ENCODE measurements at places on chromosomes 3 and 15.
A peak's percentile ranks its signal among the peaks of the same experiment; 100 is the strongest.

DNA sequence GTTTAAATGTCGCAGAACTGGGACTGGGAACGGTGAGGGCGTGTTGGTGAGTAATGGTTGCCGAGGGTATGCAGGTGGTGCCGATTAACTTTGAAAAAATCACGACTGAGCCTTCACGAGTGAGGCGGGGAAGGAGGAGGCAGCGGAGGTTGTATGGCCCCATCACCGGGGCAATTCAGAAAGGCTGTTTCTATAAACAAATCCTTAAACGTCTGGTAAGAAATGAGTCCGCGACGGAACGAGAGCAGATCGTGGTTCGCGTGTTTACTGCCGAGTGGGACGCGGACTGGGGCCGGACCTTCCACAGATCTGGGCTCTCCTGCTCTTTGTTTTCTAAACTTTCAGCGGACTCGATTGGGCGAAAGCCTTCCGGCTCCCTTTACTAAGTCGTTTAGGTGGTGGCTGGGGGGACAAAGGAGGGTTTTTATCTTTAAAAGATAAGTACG is 2.7 kb downstream of the IGF1R start:
- no peak for DNase-seq

GRCh38 chr15:62112616-62113593 is 46.1 kb downstream of the C2CD4A start:
- peak; percentile 81 for DNase-seq

DNA sequence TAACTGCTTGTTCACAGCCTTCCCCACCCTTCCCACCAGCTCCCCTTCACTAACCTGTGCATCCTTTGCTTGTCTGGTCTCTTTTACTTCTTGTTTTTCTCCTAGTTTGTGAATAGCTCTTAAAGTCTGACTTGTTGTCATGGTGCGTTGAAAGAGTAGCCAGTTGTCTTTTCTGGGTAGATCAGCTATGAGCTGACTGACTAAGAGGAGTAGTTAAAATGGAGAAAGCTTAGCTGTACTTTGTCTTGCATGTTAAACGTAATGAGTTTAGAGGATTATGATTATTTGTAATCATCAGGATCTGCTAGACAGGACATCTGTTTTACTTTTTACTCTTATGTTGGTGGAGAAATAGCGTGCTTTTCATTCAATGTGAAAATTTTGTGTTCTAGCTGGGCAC is 35.9 kb downstream of the ATP2C1 start:
- no peak for DNase-seq

- DNase-seq, result no peak
These were observed 65.9 kb upstream of the LCTL start for GRCh38 chr15:66631616-66632263.

Measured in esophagus muscularis mucosa (tissue), 4 donors.